Thoracic aorta (tissue), 2 donors: ENCODE measurements at places on chromosomes 3 and 15. TPM values are rescaled to one million over a fixed set of nuclear protein-coding genes. Genes with fewer than 3 reads are reported as not detected.

The FOXL2NB gene
- total RNA-seq: not detected

The PP2D1 gene
- total RNA-seq: not detected

The CASR gene
- total RNA-seq: not detected

The GOLGA8T gene
- 11.5 TPM for total RNA-seq

The ADAMTSL3 gene
- total RNA-seq: 45.4 TPM

The ARL6 gene
- total RNA-seq: 7.7 TPM

The CISH gene
- 4.1 TPM for total RNA-seq

The LRRC34 gene
- 5.1 TPM for total RNA-seq

The PRICKLE2 gene
- 42.3 TPM for total RNA-seq

- DNase-seq: no peak
Measured at GRCh38 chr15:50055332-50055731, 63.7 kb downstream of the ATP8B4 start.

DNA sequence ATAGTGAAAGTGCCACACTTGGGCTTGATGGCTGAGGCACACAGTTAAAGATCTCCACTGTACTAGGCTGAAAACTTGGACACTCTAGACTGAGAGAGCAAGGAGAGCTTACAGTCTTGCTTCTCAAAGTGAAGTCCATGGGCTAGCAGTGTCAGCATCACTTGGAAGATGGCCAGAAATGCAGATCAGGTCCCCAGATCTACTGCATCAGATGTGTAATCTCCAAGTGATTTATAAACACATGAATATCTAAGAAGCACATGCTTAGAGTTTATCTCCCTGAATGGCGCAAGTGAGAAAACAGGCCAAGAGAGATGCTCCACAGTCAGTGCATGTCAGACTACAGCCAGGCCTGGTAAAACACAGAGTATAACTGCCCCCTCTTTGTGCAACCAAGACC is 308.6 kb downstream of the CLSTN2 start:
- no peak for DNase-seq

DNA sequence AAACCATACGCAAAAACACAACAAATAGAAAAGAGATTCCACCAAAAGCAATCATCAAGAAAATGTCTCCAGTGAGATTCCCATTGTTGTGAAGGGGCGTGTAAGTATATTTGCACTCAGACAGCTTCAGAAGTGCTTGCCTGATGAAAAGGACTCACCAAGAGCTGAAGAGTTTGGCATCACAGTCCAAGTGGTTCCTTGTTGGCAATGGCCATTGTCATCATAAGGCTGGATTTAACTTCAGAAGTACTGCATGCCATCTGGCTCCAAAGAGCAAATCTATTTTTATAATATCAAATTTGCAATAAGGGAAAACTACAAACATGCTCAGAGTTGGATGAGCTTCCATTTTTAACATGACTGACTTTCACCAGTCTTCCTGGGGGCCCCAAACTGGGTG is 505.3 kb upstream of the NR2F2 start:
- no peak for DNase-seq

DNA sequence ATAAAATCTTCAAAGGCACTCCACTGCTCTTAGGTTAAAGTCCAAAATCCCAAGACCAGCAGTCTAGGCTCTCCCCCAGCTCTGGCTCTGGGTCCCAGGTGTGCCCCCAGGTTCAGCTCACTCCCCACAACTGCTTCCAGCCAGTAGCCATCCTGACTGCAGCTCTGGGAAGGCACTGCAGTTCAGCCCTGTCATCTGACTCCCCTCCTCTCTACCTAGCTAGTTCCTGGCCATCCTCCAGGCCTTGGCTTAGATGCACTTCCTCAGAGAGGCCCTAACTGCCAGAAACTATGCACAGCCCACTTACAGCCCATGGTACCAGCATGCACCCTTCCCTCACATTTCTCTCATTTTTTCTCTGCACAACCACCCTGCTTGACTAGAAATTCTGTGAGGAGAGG is 25.5 kb downstream of the TBC1D2B start:
- DNase-seq: no peak

- DNase-seq: no peak
Measured at GRCh38 chr3:7195934-7196333, 335.0 kb downstream of the GRM7 start.

DNA sequence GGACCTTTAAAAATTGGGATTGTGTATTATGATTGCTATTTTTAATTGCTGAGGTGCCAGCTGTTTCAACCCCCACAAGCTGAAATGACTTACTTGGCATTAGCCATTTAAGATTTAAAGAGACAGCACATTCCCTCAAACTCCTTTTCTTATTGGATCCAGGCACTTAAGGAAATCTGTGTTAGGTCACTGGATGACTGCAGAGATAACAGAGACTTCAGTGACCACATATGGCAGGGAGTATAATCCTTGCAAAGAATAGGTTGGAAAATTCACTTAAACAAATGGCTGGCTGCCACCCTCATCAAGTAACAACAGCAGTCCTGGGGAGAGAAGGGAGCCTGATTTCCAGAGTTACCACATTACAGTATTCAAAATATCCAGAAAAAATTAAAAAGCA is 66.6 kb downstream of the SLMAP start:
- no peak for DNase-seq

DNA sequence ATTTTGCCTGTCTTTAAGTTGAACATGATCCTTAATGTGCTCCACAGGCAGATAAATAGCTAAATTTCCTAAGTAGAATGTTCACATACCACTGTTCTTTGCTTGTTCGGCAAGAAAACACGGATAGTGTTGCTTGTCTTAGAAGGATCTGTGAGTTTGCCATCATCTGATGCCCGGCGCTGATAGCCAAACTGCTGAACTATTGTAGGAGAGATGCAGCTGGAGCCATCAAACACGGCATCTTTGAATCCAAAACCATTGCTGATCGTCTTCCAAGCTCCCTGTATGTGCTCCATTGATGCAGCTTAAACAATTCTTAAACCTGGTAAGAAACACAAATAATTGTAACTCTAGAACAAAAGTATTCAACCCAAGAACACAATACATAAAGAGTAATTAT is 45.5 kb downstream of the RAF1 start:
- DNase-seq: no peak

GRCh38 chr3:154018100-154018696 is 103.0 kb upstream of the ARHGEF26 start:
- DNase-seq: no peak

GRCh38 chr3:156964577-156964976 is 138.4 kb downstream of the LEKR1 start:
- no peak for DNase-seq

- DNase-seq: no peak
Measured at GRCh38 chr3:169914321-169914720, 2.9 kb downstream of the SAMD7 start.

DNA sequence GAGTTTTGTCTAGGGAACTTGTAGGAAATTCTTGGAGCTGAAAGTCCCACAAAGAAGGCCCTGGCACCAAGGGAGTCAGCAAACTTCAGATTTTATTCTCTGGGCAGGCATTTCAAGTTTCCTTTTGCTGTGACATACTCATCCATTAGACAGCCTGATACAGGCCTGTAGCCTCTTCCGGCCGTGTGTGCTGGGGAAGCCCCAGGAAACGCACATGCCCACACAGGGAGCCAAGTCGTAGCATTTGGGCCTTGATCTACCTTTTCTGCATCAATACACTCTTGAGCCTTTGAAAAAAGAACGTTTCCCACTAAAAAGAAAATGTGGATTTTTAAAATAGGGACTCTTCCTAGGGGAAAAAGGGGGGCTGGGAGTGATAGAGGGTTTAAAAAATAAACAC is 15.0 kb downstream of the TIGIT start:
- DNase-seq: no peak

GRCh38 chr3:124951511-124952281 is 17.1 kb upstream of the MUC13 start:
- no peak for DNase-seq

DNA sequence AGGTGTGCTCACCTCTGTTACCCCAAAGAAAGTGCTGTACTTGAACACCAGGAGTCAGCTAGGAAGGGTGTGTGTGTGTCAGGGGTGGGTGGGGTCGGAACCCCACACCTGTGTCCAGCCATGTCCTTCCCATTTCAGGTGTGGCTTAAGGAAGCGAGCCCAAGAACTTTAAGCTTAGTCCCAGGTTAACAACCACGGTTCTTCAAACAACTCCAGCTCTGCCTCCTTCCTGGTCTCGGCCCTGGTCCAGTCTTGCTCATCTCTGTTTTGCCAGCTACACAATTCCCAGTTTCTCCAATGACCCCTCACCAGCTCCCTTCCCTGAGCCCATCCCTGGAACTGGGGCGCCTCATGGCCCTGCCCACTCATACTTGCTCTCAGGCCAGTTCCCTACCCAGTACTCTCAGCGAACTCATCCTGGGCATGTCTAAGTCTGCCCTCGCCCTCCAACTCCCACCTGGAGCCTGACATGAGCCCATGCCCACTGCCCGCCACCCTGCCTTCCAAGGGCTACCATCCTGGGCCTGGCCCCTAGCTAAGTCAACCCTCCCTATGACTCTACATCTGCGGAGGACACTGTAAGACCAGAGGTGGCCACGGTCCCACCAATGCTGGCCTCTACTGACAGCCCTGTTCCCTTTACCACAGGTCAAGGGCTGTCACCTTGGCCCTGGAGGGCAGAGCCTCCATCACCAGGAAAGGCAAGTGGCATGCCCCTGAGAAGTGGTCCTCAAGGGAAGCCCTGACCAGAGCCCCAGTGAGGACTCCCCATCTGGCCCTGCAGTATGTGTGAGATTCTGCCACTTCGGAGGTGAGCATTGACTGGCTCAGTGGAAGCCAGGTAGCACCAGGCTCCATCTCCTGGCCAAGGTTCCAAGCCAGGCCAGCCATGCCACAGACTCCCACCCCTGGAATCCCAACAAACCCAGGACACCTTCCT is 9.2 kb downstream of the POC1A start:
- DNase-seq: no peak

- DNase-seq: no peak
Measured at GRCh38 chr3:58355179-58355578, 22.5 kb downstream of the PXK start.

- DNase-seq: no peak
Measured at GRCh38 chr3:132785292-132785691, 63.1 kb upstream of the NPHP3 start.

- DNase-seq: peak; percentile 64
Measured at GRCh38 chr15:67107014-67107812, 41.8 kb downstream of the SMAD3 start.

- no peak for DNase-seq
Measured at GRCh38 chr3:131421957-131422498, 40.5 kb downstream of the NUDT16 start.

- no peak for DNase-seq
Measured at GRCh38 chr3:148943506-148944205, 47.7 kb upstream of the GYG1 start.

GRCh38 chr3:123652342-123652984 is 67.6 kb upstream of the HACD2 start:
- DNase-seq: no peak

DNA sequence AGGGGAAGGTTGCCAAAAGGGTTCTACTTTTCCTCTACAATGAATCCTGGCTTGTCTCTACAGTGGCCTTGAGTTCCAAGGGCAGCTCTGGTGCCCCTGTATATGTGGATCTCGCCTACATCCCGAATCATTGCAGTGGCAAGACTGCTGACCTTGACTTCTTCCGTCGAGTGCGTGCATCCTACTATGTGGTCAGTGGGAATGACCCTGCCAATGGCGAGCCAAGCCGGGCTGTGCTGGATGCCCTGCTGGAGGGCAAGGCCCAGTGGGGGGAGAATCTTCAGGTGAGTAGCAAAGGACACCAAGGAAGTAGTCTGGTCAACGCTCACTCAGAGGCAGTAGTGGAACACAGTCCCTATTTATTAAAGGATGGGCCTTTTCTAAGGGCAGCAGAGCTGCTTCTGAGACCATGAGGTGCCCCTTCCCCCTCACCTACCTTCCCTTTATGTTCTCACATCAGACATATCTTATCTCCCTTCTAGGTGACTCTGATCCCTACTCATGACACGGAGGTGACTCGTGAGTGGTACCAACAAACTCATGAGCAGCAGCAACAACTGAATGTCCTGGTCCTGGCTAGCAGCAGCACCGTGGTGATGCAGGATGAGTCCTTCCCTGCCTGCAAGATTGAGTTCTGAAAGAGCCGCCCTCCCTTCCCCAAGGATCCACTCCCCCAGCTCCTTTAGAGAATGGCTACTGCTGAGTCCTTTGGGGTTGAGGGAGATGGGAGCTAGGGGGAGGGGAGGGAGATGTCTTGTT is 12.4 kb downstream of the MAP1A start:
- no peak for DNase-seq

GRCh38 chr3:163671201-163671600 is 1407.1 kb downstream of the SI start:
- no peak for DNase-seq

- no peak for DNase-seq
Measured at GRCh38 chr3:12470111-12470510, 14.2 kb upstream of the TSEN2 start.

- DNase-seq: no peak
Measured at GRCh38 chr3:17466028-17466427, 276.4 kb downstream of the TBC1D5 start.

DNA sequence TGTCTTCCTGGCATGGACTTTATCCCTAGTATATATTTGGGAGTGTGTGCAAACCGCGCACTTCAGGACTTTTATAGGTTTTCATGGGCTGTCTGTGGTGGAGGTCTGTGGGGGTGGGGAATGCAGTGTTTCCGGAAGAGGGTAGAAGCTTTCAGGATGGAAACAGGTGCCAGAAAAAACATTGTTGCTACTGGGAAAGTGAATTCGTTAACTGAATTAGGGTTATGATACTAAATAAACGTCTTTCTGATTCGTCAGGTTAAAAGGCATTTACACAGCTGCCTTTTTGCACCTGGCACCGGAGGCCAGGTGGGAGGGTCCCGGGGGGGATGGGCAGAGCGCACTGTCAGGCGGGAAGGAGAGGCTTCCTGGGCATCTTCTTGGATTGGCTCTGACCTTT is 62.1 kb downstream of the SLCO3A1 start:
- DNase-seq: no peak

DNA sequence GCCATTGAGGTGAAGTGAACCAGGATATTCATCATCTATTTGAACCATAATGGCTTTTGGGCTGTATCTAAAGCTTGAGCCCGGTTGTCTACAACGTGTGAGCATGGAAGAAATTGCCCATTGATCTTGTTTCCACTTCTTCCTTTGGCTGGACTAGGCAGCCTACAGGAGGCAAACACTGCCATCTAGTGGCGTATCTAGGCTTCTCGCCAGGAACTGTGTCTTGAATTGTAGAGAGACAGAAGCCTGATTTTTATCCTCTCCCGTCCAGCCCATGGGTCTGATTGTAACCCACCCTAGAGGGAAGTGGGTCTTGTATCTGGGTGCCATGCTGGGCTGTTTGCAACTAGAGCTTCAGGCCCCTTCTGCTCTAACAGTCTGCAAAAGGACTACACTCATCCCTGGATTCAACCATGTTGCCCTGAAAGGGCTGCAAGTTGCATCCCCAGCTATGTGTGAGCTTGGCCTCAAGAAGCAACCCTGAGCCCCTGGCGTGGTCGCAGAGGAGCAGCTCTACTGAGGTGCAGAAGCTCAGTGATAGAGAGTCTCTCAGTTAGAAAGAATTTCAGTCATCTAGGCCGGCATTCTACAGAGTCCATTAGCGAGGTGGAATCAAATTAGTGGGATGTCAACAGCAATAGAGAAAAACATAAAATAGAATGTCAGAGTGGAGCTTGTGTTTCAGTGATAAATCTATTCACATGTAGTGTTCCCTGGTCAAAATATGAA is 170.2 kb upstream of the UMPS start:
- no peak for DNase-seq

- no peak for DNase-seq
Measured at GRCh38 chr3:156507285-156507684, 47.6 kb downstream of the SSR3 start.

GRCh38 chr3:189292667-189293484 is 121.1 kb downstream of the TPRG1 start:
- DNase-seq: no peak

GRCh38 chr15:99966815-99967214 is 233.6 kb upstream of the LYSMD4 start:
- DNase-seq: no peak
